Foreskin fibroblast (primary cell): ENCODE measurements at places on chromosomes 3 and 15.

DNA sequence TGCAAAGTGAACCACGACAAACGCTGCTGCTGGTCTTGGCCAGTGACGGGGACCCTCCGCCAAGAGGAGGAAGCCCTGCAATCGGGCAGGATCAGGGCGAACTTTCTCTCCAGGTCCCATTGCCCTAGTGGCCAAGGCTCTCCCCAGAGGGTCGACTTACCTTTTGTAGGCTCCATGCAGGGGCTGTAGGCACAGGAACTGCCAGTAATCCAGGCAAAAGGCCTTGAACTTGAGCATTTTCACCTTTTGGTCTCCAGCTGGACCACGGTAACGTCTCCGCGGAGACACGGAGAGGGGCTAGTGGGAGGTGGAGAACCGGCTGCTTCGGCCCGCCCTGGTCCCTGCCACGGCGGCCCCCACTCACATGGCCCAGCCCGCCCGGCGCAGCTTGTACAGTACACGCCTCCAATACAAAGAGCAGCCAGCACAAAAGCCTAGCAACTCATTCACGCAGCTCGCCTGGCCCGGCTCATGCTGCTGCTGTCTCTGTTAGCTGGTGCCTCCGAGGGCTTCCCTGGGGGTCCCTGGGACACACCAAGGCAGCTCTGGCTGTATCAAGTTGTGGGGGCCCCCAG, 31.0 kb downstream of the IQSEC1 start:
- no peak for DNase-seq

GRCh38 chr3:157406394-157406793, 30.3 kb upstream of the PTX3 start:
- DNase-seq, result no peak

GRCh38 chr15:82146990-82147461, 101.2 kb upstream of the MEX3B start:
- DNase-seq, result peak; percentile 85

DNA sequence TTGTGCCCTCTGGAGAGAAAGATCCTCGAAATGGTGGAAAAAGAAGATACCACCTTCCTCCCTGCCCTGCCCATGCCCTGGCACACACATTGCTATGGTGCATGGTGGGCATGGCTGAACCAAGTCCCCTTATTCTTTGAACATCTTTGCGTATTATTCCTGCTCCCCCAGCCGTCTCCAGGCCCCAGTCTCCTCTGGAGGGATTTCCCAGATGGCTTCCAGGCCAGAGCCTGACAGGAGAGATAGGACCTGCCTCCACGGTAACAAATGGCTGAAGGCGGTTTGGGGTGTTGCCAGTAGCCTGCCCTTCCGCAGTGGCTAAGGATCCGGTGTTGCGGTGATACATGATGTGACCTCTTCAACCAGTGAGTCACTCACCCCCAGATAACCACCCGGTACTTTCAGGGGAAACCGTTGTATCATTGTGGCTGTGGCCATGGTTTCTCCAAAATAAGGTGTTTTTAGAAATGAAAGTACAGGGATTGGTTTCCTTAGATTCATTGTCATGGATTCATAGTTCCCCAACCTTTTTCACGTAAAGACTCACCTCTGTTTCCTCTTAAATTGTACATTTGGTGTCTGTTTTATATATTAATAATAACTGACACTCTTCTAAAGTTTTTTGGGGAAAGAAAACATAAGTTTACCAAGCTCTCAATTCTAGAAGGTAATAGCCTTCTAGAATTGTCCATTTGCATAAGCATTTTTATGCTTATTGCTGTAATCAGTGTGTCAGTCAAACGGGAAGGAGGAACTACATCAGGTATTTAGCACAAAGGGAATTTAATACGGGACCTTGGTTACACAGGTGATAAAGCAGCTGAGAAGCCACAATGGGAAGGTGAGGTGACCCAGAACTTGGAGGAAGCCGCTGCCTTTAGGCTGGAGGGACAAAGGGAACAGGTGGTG, 25.9 kb downstream of the SMAD3 start:
- peak; percentile 70 for DNase-seq

DNA sequence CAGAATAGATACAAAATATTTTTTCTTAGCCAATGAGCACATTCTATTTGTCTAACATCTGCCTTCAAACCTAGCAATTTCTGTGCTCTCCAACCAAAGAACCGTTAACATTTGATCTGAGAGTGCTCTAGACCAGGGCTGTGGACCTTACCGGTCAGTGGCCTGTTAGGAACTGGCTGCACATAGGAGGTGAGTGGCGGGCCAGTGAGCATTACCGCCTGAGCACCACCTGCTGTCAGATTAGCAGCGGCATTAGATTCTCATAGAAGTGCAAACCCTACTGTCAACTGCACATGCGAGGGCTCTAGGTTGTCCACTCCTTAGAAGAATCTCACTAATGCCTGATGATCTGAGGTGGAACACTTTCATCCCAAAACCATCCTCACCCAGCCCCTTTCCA, 131.7 kb downstream of the CADM2 start:
- DNase-seq, result no peak

- DNase-seq, result no peak
These were observed 511.7 kb upstream of the CDIN1 start for GRCh38 chr15:36067483-36068274.

DNA sequence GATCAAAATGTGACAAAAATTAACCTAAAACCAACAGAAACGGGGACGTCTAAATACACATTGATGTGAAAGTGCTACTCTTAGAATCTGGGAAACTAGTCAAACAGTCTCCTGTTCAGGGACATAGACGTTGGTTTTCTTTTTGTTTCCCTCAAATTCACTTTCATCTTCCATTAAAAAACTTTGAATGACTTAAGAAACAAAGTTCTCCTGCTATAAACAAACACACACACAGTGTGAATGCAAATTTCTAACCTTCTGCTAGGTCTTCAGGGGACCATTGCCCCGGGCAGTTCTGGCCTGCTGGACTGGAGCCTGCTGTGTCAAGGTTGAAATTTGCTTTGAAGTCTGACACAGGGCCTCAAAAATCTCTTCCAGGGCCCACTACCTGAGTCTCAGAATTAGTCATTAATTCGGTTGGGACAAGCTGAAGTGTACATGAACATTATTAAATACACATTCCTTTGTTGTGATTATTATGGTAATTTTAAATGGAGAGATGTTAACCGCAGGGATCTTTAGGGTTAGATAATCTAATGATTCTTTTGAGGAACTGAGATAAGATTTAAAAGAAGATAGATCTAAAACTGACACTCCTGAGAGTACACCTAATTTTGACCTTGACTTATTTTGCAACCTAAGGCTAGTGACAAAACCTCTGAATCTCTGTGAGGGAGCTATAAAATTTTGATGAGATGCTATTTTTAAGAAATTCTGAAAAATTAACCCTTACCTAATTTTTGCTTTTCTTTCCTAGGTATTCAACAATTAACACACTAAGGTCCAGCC, 1260.4 kb downstream of the ROBO1 start:
- DNase-seq, result no peak

DNA sequence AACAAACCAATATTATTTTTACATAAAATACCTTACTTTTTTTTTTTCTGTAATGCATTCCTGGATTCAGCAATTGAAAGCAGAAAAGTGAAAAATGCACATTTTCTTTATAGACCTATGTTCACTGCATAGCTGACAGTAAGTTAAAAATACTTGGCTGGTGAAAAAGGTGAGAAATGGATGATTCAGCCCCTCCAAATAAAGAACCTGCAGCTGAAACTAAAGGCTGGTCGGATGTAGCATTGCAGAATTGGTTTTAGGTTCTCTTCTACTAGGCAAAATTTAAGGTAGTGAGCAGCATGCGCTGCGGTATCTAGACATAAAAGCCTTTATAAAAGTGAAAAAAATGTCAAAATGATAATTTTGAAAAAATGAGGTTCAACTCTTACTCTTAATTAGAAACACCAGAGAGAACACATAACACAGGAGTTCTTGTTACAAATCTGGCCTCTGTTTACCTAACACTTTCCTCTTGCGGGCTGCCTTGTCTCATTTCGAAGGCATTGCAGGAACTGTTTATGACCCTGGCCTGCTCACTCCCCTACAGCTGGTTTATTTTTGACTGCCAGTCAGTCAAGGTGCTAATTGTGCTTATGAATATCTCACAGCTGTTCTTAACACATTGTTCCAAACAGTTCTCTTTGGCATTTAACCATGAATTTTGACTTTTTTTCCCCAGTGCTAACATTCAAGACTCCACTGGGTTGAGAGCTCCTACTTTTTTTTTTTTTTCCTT, 455.4 kb upstream of the TBL1XR1 start:
- DNase-seq, result no peak

- DNase-seq, result no peak
These were observed 516.0 kb downstream of the GABRG3 start for GRCh38 chr15:27486683-27487647.

- no peak for DNase-seq
These were observed 2.8 kb upstream of the INSYN1 start for GRCh38 chr15:73755946-73756345.

GRCh38 chr15:78923015-78923414, 21.8 kb downstream of the CTSH start:
- DNase-seq, result no peak

GRCh38 chr15:96818861-96819260, 488.4 kb downstream of the NR2F2 start:
- no peak for DNase-seq

GRCh38 chr15:68769702-68770101, 51.0 kb downstream of the ANP32A start:
- no peak for DNase-seq

- DNase-seq, result peak; percentile 0
These were observed 105.5 kb downstream of the NLGN1 start for GRCh38 chr3:173502983-173503568.

DNA sequence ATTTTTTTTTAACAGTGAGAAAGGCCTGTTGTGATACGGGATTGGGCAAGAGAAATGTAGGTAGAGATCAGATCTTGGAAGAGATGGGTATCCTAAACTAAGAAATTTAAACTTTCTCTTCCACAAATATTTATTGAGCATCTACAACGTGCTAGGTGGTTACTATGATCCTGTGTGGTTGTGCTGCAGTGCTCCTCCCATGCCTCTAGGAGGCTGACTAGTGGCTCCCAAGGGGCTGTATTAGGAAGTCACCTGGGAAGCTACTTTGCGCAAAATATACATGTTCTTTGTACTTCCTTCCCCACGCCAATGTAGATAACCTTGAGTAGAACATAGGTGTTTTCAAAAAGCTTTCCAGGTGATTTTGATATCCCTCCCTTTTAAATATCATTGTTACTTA, 27.2 kb downstream of the USP3 start:
- DNase-seq, result no peak

DNA sequence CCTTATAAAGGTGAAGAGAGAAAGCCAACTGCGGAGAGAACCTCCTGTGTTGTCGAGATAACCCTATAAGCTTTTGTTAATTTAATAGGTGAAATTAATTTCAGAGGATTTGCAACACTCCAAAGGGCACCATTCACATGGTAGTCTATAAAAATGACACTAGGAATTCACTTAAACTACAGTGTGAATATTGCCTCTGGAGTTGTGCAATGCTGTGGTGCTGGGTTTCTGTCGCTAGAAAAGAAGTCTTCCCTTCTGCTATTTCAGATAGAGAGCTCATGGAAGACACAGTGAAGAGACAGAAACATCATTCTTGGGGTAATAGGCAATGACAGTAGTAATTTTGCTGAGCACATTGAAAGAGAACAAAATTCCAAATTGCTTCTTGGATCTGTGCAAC, 28.8 kb upstream of the PROK2 start:
- DNase-seq, result no peak

GRCh38 chr3:128091586-128091985, 32.0 kb downstream of the RUVBL1 start:
- peak; percentile 74 for DNase-seq

GRCh38 chr15:53588773-53589172, 170.7 kb downstream of the WDR72 start:
- DNase-seq, result no peak

GRCh38 chr3:9071936-9072666, 108.8 kb upstream of the RAD18 start:
- no peak for DNase-seq

GRCh38 chr3:57078344-57078634, 17.8 kb downstream of the SPATA12 start:
- no peak for DNase-seq

DNA sequence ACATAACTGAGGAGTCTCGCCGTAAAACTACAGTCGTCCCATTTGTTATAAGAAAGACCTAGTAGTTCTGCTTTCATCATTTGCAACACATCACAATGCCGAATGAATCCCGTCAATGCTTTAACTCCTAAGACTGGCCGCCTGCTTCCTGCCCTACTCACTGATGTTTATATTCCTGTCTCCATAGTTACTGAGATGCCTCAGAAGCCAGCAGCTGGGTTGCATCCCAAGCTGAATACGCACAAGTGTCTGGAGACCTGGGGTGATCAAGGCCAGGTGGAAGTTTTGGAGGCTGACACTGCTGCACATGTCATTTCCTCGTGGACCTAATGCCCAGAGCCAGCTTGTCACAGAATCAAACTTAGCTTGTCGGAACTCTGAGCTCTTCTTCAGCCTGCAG, 95.2 kb upstream of the UBE2E1 start:
- DNase-seq, result peak; percentile 60

- no peak for DNase-seq
These were observed 79.5 kb upstream of the BLM start for GRCh38 chr15:90637693-90638092.

GRCh38 chr3:46648096-46648495, 35.8 kb downstream of the FAM240A start:
- DNase-seq, result no peak

DNA sequence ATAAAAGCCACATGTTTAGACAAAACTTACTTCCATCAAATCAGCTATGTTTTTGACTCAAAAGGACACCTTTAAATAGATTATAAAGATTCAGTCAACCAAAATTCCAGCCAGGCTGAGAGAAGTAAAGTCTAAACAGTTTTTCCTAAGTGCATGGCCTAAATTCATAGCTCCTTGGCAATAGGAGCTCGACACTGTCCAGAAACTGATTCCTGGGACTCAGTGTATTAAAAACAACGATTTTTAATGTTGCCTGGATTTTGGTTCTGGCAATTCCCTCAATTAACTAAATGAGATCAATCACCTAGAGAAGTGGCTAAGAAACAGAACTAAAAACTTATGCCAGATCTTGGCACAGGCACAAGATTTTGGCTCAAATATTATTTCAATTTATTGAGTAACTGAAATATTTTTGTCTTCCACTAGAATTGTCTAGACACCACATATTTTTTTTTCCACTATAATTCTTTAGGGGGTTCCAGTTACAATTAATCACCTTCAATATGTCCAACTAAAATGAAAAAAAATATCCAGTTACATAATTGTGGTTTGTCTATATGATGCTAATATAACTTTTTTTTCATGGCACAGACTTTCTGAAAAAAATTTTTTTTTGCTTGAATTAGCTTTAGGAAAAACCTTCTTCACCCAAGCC, 135.9 kb downstream of the TFDP2 start:
- no peak for DNase-seq

- no peak for DNase-seq
These were observed 11.7 kb upstream of the NOX5 start for GRCh38 chr15:69002783-69003182.

DNA sequence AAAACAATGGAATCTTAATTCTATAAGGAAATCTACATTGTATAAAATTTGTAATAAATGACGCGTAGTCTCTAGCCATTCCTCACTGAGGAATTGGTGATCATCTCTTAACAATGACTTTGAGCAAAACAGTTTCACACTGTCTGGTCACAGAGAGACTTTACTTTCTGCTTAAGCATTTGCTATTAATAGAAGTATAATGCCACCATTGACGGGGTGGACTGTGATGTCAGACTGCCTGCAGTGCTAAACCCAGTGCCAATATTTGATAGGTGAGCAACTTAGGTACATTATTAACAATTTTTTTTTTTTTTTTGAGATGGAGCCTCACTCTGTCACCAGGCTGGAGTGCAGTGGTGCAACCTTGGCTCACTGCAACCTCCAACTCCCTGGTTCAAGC, 494.9 kb upstream of the ADAMTS9 start:
- no peak for DNase-seq
